ENCODE measurements at places on chromosomes 11 and 22. TPM values are rescaled to one million over a fixed set of nuclear protein-coding genes. Genes with fewer than 3 reads are reported as not detected.

DNA sequence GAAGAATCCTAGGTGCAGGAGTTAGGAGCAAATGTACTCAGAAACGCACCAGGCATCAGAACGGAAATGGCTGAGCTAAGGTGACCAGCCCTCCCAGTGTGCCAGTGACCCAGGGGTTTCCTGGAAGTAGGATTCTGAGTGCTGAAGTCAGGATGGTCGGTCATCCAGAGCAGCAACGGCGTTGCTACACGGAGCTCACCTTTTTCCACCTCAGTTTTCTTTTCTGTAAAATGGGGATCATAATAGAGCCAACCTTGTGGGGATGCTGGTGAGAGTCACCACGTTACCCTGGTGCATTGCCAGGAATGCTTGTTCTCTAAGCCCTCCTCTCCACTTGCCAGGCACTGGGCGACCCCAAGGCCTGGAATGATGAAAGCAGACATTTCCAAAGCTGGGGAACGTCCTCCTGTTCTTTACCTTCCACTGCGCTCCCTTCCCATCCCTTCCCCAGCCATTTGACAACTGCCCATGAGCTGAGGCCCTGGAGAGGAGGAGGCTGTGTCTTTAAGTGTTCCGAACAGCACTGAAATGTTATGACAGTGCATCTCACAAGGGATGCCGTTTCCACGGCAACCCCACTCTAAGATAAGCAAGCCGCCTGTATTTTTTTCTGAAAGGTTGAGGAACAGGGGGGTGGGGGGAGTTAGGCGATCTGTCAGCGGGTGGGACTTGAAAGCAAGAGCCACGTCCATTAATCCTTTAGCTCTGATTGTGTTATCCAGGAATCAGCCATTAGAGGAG, 66.8 kb downstream of the TSPAN18 start:
- no peaks in the 10 kb centered on the region for H3K36me3 ChIP-seq
- no peak overlapping the region for H3K27ac ChIP-seq
- H3K27me3 ChIP-seq: no peaks in the 10 kb centered on the region
- H3K4me3 ChIP-seq: no peak overlapping the region
- no peaks in the 10 kb centered on the region for H3K4me1 ChIP-seq

- H3K27me3 ChIP-seq: peaks cover 8% of the 10 kb centered on the region
- H3K27ac ChIP-seq: no peak overlapping the region
- H3K4me1 ChIP-seq: no peaks in the 10 kb centered on the region
Measured at GRCh38 chr11:17714870-17715269, 4.5 kb upstream of the MYOD1 start.

- no peaks in the 10 kb centered on the region for H3K4me1 ChIP-seq
- H3K27ac ChIP-seq: no peak overlapping the region
- no peaks in the 10 kb centered on the region for H3K27me3 ChIP-seq
- DNase-seq: no peak
Measured at GRCh38 chr11:2097356-2097997, 41.7 kb downstream of the IGF2 start.

GRCh38 chr11:36212564-36213392, 76.4 kb downstream of the COMMD9 start:
- H3K4me1 ChIP-seq: no peaks in the 10 kb centered on the region
- no peak overlapping the region for H3K4me3 ChIP-seq
- no peaks in the 10 kb centered on the region for H3K36me3 ChIP-seq
- no peaks in the 10 kb centered on the region for H3K27me3 ChIP-seq
- no peak for DNase-seq
- no peak overlapping the region for H3K27ac ChIP-seq

DNA sequence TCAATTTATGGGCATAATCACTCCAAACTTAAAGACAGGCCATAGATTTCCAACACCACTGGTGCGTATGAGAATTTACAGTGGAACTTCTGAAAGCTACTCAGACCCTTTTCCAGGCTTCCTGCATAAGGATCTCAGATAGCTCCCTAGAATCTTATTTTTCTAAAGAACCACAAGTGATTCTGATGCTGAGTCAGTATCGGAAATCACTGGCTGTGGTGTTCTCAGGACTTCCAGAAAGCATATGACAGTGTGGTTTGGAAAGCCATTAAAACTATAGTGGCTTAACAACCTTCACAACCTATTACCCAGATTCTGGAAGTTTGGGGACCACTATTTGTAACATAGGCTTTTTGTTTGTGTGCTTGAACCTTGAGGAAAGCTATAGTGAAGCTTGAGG, 756.0 kb downstream of the DLG2 start:
- H3K36me3 ChIP-seq: no peaks in the 10 kb centered on the region
- no peak for DNase-seq
- H3K27me3 ChIP-seq: no peaks in the 10 kb centered on the region
- no peak overlapping the region for H3K27ac ChIP-seq

DNA sequence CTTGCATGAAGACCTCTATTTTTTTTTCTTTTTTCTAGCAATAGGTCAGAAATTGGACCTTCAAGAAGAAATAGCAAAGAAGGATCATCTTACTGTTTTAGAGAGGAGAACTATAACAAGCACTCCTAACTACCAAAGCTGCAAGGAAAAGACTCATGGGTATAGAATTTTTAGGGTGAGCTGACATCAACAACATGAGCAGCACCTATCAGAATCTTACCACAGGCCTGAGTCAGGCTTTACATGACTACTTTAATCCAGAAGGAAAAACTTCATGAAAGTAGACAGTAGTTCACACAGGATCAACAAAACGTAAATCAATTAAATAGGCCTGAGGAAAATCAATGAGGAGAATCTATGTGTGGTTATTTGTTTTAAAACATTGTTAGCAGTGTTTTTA, 130.5 kb downstream of the FAM76B start:
- DNase-seq: no peak
- no peaks in the 10 kb centered on the region for H3K36me3 ChIP-seq
- no peaks in the 10 kb centered on the region for H3K27me3 ChIP-seq
- no peak overlapping the region for H3K27ac ChIP-seq
- no peaks in the 10 kb centered on the region for H3K4me1 ChIP-seq

Gene CARNS1
- polyA plus RNA-seq: 0.89 TPM

Data from pancreas (tissue), 10 donors.